ENCODE measurements at places on chromosomes 4 and X.

- DNase-seq = no peak
Measured at GRCh38 chr4:189921058-189921457, 19.6 kb upstream of the FRG1 start.

DNA sequence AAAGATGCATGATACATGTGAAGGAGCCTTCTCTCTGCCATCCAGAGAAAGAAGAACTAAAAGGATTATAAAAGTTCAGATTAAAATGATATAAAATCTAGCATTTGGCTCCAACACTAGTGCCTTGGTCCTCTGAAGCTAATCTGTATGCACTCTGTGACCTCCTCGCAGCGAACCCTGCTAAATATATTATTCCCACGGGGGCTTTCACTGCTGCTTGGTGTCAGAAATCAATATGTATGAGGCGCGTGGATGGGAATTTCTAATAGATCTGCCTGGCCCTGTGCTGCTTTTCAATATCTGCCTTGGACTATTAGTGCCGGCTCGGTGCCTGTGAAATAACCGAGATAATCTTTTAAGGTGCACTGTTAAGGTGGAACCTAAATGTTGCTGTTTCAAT lies 69.7 kb downstream of the CXXC4 start:
- DNase-seq = no peak

DNA sequence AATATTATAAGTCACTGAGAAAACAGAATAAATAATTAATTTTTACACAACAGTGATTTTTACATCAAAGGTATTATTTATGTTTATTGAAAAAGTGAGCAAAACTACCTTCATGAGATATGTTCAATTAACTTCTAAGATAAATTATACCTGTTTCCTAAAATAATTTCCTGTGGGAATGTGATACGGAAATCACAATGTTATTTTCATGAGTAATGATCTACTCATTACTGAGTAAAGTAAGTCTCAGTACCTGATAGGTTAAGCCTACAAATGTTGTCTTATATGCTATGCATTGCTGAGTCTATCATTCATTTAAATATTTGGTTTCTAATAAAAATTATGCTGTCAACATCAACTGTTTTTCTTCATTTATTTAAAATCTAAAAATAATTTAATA lies 324.0 kb downstream of the STPG2 start:
- no peak for DNase-seq

DNA sequence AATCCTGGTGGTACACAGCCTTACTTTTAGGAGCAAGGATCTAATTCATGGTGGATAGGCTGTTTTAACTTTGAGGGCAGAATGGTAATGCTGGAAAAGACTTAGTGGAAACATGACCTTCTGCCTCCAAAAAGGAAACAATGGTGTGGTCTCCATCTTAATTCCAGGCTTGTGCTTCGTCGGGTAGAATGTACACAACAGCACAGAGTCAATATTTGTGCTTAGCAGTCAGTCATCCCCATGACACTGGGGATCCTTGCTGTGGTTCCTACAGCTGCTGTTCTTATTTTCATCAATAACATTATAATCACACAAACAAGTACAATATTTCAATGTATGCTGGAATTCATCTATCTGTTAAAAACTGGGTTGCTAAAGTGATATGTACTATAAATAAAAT lies 104.4 kb downstream of the HHIP start:
- no peak for DNase-seq

DNA sequence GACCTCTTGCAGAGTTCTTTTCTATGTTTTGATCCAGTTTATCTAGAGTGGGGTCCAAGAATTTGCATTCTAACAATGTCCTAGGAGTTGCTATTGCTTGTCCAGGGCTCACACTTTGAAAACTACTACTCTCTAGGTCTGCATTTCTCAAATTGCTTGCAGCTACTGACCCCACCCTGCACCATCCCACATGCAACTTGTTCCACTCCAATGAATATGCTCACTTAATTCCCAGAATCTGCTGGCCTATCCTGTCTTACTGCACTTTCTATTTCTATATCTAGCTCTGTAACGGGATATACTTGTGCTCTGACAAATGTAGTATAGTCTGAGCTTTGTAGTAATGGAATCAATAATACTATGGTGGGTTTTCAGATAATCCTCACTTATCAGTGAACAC lies 570.3 kb downstream of the IQCM start:
- no peak for DNase-seq

DNA sequence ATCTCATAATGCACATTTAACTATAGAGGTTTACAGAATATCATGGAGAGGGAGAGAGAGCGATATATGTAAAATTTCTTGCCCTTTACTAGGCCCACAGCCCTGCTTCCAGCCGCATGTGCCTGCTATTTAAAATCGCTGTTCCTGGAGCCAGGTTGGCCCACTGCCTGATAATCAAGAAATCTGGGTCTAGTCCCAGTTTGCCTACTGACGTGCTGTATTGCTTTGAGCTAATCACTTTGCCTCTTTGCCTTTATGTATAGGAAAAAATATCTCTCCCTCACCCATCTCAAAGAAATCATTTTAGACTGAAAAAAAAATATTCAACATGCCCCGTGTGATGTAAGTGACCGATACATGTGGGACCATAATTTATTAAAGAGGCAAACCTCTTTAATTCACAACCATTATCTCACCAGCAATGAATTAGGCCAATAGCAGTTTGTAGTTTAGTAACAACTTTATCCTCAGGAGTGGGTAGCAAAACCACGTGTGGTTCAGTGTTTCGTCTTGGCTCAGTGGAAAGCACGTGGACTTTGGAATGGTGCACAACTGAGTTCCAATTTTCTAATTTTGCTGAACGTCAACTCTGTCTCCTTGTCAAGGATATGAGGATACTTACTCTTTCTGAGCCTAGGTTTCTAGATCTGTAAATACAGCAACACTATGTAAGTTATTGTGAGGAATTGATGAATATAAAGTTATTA lies 62.6 kb downstream of the GRXCR1 start:
- no peak for DNase-seq

DNA sequence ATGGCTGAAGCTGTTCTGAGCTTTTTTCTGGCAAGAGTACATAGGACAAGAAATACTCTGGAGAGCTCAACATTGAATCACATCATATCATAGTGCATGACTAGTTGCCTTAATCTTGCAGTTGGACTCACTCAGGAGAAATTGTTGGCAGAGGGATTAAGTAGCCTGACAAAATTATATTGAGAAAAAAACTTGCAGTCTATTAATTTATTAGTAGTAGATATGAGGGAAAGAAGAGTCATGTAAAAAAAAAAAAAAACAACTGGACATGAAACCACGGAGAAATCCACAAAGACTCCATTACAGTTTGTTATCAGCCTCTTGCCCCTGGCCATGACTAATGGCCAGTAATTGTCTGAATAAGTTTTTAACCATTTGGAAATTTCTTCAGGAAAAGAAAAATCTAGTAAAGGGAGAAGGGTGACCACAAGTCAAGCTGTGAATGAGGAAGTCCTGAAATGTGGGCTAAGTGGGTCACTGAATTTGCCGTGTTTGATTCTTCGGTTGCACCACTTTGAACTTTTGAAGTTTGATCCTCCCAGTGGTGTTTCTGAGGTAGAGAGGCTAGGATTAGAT lies 45.6 kb downstream of the FHL1 start:
- DNase-seq = peak; percentile 68

All from NCI-H226 (cell line).